Amygdala (tissue), 56 donors: ENCODE measurements at places on chromosomes 7 and 10.

DNA sequence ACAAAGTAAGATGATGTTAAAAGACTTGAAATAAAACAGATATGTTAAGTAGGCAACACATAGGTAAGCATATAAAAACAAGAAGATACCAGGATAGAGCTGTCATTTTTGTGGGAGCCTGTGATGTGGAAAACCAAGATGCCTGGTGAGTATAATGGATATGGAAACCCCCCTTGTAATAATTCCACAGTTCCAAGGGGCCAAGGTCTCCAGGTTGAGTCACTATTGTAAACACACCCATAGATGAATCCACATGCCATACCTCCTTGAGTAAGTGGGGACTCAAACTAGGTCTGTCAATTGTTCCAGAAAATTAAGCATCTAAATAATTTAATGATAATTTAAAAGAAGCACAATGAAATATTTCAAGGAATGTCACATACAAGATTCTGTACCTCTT is 15.9 kb downstream of the CAV1 start:
- DNase-seq: no peak

- DNase-seq: no peak
These were observed 273.2 kb upstream of the ZNF32 start for GRCh38 chr10:43921881-43922280.

GRCh38 chr7:36265680-36266079 is 112.6 kb downstream of the EEPD1 start:
- DNase-seq: no peak

DNA sequence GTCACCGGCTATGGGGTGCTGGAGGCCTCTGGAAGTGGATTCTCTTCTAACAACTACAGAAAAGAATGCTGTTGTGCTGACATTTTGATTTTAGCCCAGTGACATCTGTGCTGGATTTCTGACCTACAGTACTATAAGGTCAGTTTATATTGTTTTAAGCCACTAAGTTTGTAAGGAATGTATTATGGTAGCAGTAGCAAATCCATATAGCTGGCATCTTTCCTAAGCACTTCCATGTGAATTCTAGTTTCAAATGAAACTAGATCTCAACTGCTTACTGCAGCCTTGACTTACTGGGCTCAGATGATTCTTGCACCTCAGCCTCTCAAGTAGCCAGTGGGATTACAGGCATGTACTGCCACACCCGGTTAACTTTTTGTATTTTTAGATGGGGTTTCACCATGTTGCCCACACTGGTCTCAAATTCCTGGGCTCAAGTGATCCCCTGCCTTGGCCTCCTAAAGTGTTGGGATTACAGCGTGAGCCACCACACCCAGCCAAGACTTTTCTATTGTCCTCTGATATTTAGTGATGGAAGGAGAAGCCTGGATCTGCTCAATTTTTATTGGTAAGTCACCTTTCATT is 414.0 kb downstream of the PHTF2 start:
- no peak for DNase-seq
